ENCODE measurements at places on chromosomes 4 and X. TPM values are rescaled to one million over a fixed set of nuclear protein-coding genes. Genes with fewer than 3 reads are reported as not detected.
A peak's percentile ranks its signal among the peaks of the same experiment; 100 is the strongest.

- DNase-seq = peak; percentile 59
- H3K36me3 ChIP-seq = peaks cover 40% of the 10 kb centered on the region
- H3K4me1 ChIP-seq = no peaks in the 10 kb centered on the region
- no peaks in the 10 kb centered on the region for H3K27me3 ChIP-seq
- H3K27ac ChIP-seq = no peak overlapping the region
Observed at GRCh38 chrX:115642311-115642710, 81.3 kb downstream of the PLS3 start.

DNA sequence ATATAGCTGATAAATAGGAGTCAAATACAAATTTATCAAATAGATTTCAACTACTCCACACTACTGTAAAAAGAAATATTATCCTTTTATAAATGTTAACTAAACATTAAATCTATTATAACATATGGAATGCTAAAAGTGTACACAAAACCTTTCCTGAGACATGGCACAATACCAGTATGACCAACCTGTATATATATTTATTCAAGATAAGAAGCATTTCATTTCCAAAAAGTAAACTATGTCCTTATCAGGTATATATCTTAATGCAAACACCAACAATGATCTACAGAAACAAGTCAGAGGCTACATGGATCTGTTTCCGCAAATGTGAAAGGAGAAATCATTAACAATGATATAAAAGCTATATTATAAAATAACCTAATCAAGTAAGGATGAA is 37.8 kb downstream of the WNK3 start:
- no peak overlapping the region for H3K27ac ChIP-seq
- no peak overlapping the region for H3K4me3 ChIP-seq
- no peaks in the 10 kb centered on the region for H3K27me3 ChIP-seq
- peaks cover 4% of the 10 kb centered on the region for H3K36me3 ChIP-seq

GRCh38 chrX:44017676-44018075 is 44.5 kb upstream of the NDP start:
- H3K4me3 ChIP-seq = no peak overlapping the region
- no peaks in the 10 kb centered on the region for H3K36me3 ChIP-seq
- no peaks in the 10 kb centered on the region for H3K27me3 ChIP-seq
- no peaks in the 10 kb centered on the region for H3K4me1 ChIP-seq
- H3K27ac ChIP-seq = no peak overlapping the region

- no peak for DNase-seq
- no peaks in the 10 kb centered on the region for H3K27me3 ChIP-seq
- no peak overlapping the region for H3K4me3 ChIP-seq
Observed at GRCh38 chr4:10671799-10672198, 12.8 kb downstream of the CLNK start.

ARHGEF38 gene
- total RNA-seq = 0.73 TPM

DNA sequence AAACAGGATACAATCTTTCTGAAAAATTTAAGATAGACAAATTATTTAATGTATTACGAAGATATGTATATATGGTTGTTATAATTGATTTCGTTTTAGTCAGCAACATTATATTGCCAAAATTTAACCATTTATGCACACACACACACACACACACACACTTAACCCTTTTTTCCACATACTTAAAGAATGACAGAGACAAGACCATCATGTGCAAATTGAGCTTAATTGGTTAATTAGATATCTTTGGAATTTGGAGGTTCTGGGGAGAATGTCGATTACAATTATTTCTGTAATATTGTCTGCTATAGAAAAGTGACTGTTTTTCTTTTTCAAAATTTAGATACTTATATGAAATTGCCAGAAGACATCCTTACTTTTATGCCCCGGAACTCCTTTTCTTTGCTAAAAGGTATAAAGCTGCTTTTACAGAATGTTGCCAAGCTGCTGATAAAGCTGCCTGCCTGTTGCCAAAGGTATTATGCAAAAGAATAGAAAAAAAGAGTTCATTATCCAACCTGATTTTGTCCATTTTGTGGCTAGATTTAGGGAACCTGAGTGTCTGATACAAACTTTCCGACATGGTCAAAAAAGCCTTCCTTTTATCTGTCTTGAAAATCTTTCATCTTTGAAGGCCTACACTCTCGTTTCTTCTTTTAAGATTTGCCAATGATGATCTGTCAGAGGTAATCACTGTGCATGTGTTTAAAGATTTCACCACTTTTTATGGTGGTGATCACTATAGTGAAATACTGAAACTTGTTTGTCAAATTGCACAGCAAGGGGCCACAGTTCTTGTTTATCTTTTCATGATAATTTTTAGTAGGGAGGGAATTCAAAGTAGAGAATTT is 5.2 kb downstream of the ALB start:
- no peaks in the 10 kb centered on the region for H3K36me3 ChIP-seq
- H3K27me3 ChIP-seq = no peaks in the 10 kb centered on the region
- no peak overlapping the region for H3K4me3 ChIP-seq
- H3K4me1 ChIP-seq = no peaks in the 10 kb centered on the region
- no peak for DNase-seq

DNA sequence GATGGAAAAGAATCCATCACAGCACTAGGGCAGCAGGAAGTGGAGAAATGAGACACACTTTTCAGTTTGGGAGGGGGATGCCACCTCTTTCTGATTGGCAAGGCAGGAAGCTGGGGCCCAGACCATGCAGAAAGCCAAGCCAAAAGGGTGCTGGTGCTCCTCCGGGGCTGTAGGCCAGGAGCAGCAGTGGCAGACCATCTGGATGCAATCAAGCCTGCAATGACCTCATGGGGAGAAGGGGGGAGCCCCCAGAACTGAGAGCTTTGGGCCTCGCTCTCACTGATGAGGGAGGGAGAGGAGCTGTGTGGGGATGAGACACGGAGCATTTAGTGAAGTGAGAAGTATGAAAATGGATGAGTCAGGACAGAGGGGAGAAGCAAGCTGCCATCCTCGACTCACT is 141.3 kb upstream of the NALF2 start:
- H3K27ac ChIP-seq = no peak overlapping the region
- no peaks in the 10 kb centered on the region for H3K27me3 ChIP-seq
- H3K36me3 ChIP-seq = no peaks in the 10 kb centered on the region
- no peaks in the 10 kb centered on the region for H3K4me1 ChIP-seq
- DNase-seq = no peak
- no peak overlapping the region for H3K4me3 ChIP-seq

TMEM129 gene
- total RNA-seq = 33.0 TPM

DNA sequence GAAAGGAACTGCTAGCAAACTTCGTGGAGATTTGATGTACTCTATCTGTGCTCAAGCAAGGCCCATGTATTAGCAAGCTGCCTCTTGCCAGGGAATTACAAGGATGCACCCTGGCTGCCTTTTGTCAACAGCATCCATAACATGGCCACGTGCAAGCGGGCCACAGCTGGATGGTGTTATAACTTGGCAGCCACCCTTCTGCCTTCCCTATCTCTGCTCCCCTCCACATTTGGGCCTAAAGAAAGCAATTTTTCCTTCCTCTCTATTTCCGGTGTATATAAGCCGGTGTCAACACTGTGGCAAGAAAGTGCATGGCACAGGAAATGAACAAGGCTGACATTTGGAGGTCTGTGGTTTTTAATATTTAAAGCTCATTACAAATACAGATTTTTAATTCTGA is 94.8 kb downstream of the CLNK start:
- H3K36me3 ChIP-seq = no peaks in the 10 kb centered on the region
- H3K4me3 ChIP-seq = no peak overlapping the region
- peaks cover 7% of the 10 kb centered on the region for H3K4me1 ChIP-seq
- DNase-seq = no peak

DNA sequence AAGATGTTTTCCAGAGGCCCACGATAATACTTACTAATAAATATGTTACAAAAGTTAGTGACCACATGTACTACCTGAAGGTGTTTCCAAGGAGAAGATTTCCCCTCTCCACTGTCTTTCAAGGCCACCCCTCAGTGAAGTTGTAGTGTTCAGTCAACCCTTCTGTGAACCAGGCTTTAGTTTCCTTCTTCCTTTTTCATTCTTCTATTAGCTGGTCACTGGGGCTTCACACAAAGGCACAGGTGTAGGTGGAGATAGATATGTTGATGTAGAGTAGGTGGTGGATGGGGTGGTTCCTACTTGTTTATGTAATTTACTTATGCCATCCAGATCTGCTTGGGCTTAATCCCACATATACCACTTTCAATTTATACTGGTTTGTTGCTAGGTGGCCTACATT is 43.3 kb upstream of the ADAM29 start:
- H3K4me3 ChIP-seq = no peak overlapping the region
- no peak overlapping the region for H3K27ac ChIP-seq
- no peaks in the 10 kb centered on the region for H3K4me1 ChIP-seq
- DNase-seq = no peak
- no peaks in the 10 kb centered on the region for H3K27me3 ChIP-seq
